ENCODE measurements at places on chromosomes 7 and 10.

- DNase-seq, result no peak
Measured at GRCh38 chr7:96708872-96709271, 774 bp downstream of the SEM1 start.

- DNase-seq, result no peak
Measured at GRCh38 chr7:30928254-30928872, 16.7 kb downstream of the AQP1 start.

DNA sequence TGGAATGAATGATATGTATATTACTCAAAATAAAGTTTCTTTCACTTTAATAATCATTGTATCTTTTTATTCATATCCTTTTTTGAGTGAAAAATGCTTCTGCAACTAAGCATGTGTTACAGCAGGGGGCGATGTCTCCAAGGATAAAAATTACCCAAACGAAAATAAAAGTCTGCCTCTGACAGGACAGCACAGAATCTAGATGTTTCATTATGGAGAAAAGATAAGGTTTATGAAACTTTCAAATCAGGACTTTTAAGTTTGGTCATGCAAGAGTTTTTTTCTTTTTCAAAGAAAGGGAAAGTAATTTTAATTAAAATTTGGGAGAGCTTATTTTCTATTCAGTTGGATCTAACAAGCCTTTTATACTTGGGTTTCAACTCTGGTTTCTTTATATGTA, 48.4 kb downstream of the TES start:
- DNase-seq, result no peak

GRCh38 chr10:79185067-79185774, 116.5 kb downstream of the ZMIZ1 start:
- no peak for DNase-seq

DNA sequence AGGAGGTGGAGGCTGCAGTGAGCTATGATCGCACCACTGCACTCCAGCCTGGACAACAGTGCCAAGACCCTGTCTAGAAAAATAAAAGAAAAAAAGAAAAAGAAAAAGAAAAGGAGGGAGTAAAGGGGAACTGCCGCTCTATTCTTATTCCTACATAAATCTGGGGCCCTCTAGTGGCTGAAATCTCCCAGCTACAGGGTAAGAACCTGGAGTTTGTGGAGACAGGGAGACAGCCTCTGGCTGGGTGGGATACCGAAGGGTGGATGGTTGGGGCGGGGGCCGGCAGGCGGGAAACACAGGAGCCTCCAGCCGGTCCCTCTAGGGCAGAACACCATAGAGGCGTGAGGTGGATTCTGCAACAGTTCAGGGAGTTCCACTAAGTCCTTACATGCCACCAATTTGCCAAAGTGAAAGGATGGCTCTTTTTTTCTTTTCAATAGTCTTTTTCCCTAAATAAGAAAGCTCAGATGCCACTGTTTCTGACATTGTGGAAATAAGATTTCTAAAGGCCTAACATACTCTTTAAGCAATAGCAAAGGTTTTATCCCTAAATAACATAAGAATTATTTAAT, 117.3 kb downstream of the SVIL start:
- no peak for DNase-seq

DNA sequence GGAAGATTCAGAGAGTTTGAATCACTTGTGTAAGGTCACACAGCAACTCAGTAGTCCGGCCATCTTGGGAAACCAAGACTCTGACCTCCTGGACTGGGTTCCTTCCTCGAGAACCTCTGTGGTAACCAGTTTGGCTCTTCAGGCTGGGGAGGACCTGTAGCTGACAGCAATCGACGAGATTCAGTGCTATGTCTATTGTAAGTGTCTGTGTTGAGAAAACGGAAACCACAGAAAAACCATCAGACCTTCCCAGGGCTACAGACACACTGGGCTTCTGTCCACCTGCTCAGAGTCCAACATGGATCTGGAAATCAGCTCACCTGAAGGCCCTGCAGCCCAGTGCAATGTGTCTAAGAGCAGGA, 403.7 kb downstream of the RPS24 start:
- no peak for DNase-seq

- DNase-seq, result no peak
Measured at GRCh38 chr7:102138676-102139075, 148.0 kb upstream of the SH2B2 start.

GRCh38 chr10:113610631-113611601, 52.9 kb downstream of the NRAP start:
- DNase-seq, result no peak

DNA sequence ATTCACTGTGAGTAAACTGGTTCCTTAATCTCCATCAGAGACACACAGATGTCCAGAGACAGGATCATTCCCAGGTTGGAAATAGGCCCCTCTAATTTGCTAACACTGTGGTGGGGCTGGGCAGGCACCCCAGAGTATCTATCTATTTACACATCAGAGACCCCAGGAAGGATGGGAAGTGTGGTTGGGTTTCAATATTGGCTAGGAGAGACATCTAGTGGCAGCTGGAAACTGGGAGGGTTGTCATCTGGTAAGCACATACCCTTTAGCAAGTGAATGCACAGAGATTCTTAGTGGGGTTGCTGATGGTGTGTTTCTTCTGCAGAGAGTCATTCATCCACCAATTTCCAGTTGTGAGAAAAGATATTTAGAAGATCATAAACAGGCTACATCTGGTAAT, 36.0 kb upstream of the NRG3 start:
- DNase-seq, result no peak

DNA sequence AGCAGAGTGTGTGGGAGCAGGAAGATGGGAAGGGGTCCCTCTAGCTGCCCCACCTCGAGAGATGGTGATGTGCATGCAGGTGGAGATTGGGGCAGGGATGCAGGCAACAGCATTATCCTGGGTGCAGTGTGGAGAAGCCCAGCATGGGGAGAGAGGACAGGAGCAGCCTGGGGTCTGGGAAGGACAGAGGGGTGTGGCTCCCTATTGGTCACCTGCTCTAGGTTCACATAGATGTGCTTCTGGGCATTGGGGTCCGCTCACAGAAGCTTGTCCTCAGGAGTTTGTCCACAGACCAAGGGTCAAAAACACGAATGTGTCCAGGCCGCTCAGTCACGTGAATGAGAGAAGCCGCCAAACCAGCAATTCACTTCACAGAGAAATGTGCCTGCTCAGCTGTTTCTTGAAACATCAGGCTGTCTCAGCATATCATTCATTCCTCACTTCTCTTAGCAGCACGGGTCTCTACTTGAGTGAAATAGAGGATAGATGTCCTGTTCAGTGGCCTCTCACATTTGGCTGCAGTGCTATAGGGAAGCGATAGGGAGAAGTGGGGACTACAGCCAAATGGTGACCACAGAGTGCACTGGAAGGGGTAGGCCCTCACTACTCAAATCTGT, 11.5 kb upstream of the SLC29A3 start:
- DNase-seq, result no peak

DNA sequence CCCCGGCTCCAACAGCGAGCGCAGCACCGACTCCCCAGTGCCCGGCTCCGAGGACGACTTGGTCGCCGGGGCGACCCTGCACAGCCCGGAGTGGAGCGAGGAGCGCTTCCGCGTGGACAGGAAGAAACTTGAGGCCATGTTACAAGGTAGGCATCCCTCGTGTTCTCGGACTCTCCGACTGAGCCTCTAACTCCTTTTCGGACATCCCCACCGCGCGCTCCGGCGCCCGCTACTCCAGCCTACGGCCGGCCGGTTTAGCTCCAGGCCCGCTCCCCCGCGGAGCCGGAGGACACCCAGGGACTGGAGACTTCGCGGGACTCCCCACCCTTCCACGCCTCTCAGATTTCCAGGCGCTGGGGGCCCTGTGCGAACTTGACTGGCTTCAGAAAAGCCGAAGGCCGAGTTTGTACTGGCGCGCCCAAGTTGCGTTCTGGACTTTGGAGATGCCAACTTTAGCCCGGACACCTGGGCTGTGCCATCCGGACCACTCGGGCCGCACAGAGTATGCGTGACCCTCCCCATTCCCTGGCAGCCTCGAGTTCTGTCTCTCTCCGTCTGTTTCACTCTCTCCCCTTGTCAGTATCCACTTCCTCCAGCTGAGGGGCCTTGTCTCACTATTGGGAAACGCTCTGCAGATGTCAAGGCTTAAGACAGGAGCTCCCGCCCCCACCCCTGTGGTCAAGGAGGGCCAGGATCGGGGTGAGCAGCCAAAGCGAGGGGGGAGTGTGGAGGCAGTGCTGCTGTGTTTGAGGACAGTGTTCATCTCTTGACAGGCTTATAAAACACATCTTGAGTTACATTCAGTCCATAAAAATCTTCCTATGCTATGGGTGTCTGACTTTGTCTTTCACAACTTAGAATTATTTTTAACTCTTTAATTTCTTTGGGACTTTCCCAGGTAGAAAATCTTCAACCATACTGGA, 777 bp downstream of the BICC1 start:
- peak; percentile 22 for DNase-seq

DNA sequence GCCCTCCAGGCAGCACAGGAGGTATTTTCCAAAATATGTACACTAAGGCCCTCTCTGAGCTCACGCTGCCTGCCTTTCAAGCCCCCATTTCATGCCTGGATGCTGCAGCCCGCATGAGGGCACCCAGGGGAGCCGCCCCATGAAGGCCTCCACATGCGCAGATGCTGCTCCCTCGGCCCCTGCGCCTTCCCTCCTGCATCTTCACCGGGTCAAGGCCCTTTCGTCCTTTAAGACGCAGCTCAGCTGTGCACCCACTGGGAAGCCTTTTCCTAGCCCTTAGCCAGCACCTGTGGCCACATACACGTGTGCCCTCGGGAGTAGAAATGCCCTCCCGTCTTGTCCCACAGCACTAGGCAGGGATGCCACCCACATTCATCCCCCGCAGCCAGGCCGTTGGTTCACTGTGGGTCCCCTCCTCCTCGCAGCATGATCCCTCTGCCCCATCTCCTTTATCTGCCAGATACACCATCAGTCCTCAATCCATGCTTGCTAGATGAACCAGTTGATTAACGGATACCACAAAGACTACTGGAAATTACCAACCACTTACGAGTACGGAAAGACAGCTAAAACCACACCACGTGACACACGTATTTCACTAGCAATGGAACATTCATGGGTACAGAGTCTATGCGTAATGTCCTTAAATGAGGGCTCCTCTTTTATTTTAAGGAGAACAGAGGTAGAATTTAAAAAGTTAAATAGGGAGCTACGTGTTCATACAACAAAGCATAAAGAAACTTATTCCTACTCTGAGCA, 278.0 kb downstream of the TNS3 start:
- DNase-seq, result no peak

DNA sequence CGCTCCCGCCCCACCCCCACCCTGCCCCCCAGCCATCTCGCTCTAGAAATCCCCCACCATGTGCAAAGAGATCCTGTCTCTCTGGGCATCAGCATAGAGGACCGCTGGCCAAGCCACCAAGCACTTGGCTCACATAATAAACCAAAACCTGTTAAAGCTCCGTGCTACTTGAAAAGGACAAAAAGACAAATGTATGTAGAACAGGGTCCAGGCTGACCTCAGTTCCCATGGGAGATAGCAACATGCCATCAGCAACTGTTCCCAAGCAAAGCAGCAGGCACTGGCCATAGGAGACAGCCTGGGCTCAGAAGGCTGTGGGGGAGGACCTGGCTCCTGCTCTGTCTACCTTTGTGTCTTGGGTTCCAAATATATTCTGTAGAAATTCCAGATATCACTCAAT, 38.4 kb upstream of the GDF10 start:
- no peak for DNase-seq

DNA sequence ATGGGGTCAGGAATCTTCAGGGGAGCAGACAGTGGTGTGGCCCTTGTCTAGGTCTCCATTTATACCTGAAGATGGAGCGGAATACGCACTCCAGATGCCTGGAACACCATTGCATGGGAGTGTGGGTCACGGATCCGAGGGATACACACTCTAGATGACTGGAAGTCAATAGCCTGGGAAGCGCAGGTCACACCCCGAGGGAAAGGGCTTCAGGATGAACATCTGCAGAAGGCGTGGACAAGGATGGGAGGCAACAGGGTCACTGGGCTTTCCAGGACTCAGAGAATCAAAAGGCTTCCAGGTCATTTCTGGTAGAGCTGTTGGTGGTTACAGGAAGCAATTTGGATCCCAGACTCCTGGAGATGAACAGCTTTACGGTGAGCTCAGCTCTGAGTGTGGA, 382.2 kb upstream of the KLF6 start:
- DNase-seq, result no peak

DNA sequence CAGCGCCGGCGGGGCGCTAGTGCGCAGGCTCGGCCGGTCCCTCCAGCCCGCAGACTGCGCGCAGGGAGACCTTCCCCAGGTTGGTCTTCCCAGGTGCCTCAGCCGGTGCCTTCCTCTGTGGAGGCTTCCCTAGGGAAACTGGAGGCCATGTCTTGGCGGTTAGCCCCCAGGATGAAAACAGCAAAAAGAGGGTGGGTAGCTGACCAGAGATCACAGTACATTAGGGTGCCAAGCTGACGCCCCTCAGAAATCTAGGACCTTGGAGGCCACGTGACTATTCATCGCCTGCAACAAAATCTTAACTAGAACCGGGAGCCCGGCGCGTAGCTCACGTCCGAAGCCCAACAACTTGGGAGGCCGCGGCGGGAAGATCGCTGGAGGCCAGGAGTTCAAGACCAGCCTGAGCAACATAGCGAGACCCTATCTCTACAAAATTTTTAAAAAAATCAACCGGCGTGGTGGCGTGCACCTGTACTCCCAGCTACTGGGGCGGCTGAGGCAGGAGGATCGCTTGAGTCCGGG, 327 bp upstream of the FIS1 start:
- DNase-seq, result no peak

- no peak for DNase-seq
Measured at GRCh38 chr7:85103357-85103756, 83.5 kb downstream of the SEMA3D start.

DNA sequence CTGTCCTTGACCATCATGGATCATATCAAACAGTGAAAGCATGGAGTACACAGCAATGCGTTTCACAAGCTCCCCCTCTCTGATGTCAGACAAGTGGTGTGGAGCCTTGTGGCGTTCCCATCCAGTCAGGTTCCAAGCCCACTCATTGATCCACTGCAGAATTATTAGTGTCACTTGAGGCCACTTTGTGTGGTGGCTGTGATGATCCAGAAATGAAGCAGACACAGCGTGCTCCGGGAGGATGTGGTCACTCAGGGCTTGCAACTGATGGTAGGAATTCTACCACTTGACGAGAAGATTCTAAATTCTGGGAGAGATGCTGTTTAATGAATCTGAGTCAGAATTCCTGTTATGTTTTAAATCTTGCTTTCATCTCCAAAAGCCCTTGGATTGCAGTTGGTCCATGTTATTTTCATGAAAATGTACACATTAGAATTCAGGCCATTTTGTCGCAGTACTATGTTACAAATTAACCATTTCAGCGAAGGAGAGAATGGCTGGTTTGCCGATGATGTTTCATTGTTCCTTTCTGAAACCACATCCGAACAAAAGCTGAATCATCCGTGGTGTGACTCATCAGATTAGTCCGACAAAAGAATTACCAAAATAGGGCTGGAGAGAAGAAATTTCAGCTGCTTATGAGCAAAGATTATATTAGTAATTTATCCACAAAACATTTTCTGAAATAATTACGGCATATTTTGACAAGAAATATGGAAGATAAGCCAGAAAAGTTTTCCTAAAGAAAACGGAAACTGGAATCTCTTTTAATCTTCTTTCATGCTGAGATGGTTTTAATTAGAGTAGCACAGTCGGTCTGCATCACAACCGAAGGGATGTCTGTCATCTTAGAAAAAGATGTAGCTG, 48.1 kb downstream of the INSYN2A start:
- no peak for DNase-seq

GRCh38 chr7:137882261-137882668, 35.5 kb upstream of the DGKI start:
- DNase-seq, result no peak
